ENCODE measurements at places on chromosomes 4 and X.

- peak; percentile 62 for DNase-seq
Measured at GRCh38 chr4:185534866-185535611, at the start of gene PDLIM3. Gene PDLIM3 (minus strand): TSS chr4:185535507. CDS start chr4:185535434, 73 bp downstream.

DNA sequence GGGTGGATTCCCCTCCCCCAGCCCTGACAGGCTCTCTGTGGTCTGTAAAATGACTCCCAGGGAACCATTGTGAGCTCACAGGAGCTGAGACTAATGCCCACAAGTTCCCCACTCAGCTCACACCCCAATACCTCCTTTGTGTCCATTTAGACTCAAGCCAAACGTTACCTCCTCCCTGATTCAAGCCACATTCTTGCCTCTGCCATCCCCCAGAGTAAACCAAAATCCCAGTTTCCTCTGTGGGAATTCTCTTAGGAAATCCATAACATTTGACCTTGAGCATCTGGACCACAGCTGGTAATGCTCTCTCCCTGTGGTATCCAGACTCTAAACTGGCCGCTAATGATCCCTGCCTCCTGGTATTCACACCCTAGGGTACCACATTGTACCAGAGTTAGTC lies 26.3 kb upstream of the KDM5C start:
- no peak for DNase-seq

DNA sequence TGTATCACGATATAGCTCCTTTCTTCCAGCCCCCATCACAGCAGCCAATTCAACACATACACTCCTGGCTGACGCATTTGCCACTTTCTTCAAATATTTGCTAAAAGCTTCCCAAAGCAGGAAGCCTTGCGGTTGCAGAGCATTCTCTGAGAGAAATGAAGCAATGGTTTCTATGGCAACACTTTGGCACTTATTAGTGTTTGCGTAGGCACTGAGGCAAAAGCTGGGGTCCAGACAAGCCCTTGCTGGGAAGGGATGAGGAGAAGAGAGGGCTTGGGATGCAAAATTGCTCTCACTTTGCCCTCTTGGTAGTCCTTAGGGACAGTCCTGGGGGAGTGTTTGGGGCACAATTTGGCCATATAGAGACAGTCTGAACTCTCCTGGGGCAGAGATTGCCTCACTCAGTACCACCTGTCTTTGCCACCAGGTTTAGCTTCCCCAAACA lies 55.0 kb upstream of the PAK3 start:
- DNase-seq, result no peak

DNA sequence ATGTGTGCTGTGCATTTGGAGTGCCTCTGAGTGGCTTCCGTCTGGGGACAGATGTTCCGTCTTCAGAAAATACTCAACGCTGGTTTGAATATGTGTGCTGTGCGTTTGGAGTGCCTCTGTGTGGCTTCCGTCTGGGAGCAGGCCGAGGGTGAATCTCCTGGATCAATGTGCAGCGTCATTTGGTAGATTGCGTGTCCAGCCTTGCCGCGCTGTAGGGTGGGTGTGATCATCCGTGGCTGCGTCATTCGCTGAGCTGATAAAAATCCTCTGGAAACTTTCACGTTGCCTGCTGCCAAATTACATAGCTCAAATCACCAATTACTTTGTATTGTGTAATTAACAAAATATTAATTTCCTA lies 12.1 kb downstream of the UVSSA start:
- no peak for DNase-seq

DNA sequence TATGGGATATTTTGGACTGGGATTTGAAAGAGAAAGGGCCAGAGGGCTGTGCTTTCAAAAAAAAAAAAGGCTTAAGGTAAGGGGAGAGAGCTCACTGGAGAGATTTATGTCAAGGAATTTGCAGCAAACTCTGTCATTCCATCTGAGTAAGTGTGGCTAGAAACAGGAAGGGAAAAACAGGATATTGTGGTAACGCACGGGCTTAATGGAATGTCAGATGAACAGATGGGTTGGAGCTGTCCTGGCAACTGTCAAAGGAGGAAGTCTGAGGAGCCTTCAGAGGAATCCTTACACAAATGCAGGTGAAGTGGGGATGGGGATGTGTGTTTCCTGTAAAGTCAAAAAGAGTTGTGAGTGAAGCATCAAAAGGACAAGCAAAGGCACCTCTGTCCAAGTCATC lies 15.1 kb upstream of the NKX3-2 start:
- DNase-seq, result no peak

DNA sequence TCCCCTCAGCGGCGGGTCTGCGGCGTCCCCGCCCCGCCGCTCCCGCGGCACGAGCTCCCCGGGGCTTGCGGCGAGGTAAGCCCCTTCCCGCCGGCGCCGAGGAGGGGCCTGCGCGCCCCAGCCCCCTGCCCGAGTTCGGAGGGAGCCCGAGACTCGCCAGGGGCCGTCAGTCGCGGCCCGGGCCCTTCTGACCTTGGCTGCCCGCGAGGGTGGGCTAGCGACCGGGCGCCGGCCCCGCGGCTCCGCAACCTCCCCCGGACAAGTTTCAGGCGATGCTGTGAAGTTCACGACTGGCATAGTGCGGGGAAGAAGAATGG lies 554 bp downstream of the CDKL5 start:
- DNase-seq, result no peak

DNA sequence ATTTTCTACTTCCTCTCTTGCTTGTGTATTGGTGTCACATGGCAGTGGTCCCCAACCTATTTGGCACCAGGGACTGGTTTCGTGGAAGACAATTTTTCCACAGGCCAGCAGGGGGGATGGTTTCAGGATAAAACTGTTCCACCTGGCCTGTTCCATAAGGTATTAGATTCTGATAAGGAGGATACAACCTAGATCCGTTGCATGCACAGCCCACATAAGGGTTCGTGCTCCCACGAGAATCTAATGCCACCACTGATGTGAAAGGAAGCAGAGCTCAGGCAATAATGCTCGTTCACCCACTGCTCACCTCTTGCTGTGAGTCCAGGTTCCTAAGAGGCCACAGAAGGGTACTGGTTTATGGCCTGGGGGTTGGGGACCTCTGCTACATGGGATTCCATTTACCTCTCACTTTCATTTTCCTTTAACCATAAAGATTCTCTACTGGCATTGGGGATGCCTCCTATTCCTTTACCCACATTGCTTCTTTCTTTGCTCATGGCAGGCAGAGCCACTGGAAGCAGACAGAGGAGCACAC lies 38.1 kb downstream of the SEC31A start:
- DNase-seq, result no peak

- DNase-seq, result peak; percentile 62
Measured at GRCh38 chr4:1207603-1208265, 35.4 kb upstream of the SPON2 start.

DNA sequence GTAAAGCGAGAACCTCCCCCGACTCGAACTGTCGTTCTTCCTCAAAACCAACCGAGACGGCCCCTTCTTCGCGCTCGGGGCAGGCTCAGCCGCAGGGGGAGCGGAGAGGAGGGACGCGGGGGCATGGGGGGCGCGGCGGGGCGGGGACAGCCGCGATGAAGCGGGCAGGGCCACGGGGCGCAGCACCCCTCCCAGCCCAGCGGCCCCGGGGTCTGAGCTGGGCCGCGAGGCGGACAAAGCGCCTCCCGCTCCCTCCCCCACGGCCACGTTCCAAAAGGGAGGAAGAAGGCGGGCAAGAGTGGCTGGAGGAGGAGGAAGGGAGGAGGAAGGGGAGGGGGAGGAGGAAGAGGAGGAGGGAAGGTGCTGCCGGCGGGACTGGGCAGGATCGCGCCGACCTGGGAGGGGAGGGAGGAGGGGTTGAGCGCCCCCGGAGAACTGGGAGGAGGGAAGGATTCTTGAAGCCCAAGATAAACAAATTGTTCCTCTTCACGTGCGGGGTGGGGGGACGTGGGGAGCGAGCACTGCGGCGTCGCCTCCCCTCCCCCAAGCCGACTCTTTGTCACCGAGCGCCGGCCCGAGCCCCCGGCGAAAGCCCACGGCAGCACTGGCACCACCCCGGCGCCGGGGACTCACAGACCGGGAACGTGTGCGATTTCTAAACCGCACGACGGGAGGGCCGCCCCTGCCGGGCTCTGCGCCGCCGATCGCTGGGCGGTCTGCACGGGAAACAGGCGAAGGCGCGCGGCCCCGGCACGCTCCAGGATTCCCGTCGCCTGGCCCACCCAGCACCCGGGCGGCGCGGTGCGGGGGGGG lies 2.9 kb downstream of the MAML3 start:
- peak; percentile 71 for DNase-seq

DNA sequence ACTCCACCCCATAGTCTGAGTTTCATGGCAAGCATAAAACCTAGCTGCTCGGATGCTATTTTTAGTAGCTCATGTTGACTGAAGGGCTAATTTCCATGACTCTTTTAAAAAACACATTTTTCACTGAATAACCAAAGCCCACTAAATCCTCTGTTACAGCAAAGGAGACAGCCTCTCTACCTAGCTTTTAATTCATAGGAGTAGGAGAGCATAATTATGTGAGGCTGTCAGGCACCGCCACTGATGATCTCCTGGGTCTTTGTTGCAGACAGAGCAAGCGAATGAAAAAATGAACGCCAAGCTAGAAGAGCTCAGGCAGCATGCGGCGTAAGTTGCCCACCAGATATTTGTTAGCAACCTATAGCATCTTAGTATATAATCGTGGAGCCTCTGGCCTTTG lies 53.5 kb downstream of the KIF4A start:
- no peak for DNase-seq

DNA sequence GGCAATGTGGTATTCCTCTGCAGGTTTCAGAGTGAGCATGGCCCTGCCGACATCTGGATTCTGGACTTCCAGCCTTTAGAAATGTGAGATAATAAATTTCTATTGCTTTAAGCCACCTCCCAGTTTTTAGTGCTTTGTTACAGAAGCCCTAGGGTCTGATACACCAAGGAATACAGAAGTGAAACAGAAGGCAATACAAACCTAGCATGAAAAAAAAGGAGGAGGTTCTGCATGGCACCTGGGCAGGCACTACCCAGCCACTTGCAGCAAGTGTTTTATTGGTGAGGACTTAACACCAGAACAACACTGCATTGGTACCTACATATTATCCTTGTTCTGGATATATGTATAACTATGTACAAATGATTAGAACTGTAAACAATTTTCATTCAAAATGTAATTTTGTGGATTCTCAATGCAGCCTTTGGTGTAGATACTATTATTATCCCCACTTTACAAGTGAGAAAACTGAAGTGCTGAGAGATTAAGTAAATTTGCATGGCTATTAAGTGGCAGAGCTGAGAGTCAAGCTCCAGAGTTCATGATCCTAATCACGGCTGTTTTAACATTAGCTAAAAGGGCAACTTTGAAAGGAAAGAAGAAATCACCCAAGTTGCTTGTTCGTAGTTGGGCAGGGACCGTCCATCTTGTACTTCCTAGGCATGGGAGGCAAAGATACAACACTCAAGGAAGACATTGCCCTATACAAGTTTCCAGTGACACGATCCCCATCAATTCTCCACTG lies 71.8 kb downstream of the IL21 start:
- no peak for DNase-seq

- no peak for DNase-seq
Measured at GRCh38 chrX:68703369-68703768, 55.9 kb downstream of the STARD8 start.

DNA sequence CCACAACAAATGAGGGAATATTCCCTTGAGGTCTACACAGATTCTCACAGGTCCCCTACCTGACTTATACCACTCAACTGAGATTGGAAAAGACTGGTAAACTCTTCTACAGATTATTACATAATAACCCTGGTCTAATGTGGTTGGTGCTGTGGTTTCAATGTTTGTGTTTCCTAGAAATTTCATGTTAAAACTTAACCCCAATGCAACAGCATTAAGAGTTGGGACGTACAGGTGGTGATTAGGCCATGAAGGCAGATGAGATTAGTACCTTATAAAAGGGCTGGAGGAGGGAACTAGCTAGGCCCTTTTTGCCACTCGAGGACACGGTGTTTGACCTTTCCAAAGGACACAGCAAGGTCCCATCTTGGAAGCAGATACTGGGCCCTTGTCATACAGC lies 84.3 kb upstream of the TAPT1 start:
- no peak for DNase-seq

- no peak for DNase-seq
Measured at GRCh38 chr4:113840861-113841260, 79.3 kb upstream of the CAMK2D start.

DNA sequence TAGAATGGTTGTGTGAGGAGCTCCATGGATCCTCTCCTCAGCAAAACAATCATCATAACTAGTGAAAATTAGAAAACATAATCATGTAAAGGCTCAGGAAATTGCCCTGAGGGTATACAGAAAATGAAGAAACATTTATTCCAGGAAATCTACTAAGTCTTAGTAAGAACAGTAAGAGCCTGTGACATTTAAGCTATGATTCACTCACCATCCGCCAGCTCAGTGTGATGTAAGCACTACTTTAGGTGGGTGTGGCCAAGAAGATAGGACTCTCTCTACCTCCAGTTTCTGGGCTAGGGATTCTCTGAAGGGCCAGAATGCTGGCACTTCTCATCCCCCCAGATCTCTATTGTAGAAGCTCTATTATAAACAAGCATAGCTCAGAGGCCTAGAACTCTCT lies 147.5 kb downstream of the DLG3 start:
- DNase-seq, result no peak

- no peak for DNase-seq
Measured at GRCh38 chr4:13514722-13515121, 29.6 kb downstream of the NKX3-2 start.

GRCh38 chr4:88212253-88212561 lies 53.8 kb upstream of the ABCG2 start:
- DNase-seq, result no peak

GRCh38 chrX:76184891-76185290 lies 12.0 kb downstream of the PBDC1 start:
- no peak for DNase-seq

DNA sequence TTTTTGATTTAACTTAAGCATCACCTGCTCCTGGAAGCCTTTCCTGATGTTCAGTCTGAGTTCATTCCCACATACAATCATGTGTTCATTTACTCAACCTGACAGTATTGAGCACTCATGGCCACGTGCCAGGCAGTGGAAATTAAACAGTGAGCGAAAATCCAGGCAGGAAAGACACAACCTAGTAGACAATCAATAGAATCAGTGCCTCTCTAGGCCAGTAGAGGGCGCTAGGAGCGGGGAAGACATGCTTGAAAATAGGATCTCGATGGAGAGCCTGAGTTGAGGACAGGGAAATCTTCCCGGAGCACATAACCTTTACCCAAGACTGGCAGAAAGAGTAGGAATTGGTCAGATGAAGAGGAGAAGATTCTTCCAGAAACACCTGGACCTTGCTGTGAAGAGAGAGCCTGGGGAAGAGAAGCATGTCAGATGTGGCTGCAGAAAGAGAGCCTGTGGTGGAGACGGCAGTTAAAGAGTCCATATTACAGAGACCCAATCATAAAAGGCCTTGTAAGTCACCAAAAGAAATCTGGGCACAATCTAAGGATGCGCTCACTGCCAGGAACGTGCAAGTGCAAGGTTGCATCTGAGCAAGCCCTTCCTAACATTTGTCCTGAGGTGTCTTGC lies 103.5 kb downstream of the LDB2 start:
- DNase-seq, result no peak
